ENCODE measurements at places on chromosomes 6 and 20.

DNA sequence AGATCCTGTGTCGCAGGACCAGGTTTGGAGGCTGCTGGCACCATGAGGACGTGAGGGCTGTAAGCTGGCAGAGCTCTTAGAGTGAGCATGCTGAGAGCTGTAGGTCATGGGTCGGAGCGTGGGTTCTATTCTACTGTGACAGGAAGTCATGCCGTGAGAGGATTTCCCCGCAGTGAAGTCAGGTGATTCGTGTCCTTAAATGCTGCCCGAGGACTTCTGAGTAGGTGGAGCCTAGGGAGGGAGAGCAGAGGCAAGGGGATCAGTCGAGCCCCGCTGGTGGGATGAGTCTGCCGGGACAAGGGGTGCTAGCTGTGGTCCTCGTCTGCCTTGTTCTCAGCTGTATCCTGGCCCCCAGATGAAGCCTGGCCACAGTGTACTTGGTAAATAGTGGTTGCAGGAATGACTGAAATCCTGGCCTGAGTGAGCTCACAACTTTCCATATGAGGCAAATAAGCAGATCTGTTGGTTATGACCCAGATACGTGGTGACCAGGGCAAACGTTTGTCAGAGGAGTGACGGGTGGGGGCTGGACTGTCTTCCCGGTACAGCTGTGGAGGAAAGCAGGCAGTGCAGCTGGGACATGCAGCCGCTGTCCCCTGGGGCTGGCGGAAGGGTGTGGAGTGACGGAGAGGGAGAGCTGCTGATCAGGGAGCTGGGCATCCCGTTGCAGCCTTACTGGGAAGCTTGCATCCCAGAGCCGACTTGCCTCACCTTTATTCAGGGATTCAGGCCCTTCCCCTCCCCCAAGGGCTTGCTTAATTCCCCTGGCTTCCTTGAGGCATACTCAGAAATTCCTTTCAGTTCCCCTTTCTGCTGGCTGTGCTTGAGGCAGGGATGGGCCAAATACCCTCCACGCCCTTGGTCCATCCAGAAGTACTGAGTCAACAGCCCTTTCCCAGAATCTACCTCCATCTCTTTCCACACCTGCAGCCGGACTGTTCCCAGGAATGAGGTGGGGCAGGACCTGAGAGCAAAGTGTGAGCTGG is 250.9 kb upstream of the RREB1 start:
- no peak for DNase-seq

DNA sequence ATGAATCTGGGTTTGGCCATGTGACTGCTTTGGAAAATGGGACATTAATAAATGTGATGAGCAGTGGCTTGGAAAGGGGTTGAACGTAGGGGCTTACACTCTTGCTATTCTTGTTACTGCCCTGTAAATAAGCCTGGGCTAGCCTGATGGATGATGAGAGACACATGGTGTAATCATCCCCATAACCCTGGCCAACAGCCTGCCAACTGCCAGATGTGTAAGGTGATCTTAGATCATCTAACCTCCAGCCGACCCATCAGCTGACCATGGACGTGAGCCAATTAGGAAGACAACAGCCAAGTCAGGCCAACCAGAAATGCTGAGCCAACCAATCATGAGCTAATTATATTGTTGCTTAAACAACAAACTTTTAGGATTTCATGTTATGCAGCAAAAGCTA is 25.2 kb downstream of the FBXO30 start:
- DNase-seq, result no peak

DNA sequence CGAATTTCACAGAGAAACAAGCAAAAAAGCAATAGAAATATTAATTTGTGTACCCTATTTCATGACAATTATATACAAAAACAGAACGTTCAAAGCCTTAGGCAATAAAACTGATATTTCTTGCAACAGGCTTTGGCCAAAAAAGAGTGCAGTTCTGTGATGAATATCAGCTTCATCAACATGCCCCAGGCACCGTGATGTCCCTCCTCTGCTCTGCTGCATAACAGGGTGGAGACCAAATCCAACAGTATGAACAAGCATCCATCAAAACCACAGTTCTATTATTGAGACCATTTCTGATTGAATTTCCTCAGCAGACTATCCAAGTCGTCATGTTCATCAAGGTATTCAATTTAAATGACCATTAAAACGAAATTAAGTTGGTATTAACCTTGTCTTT is 722.6 kb upstream of the NRSN1 start:
- DNase-seq, result no peak

DNA sequence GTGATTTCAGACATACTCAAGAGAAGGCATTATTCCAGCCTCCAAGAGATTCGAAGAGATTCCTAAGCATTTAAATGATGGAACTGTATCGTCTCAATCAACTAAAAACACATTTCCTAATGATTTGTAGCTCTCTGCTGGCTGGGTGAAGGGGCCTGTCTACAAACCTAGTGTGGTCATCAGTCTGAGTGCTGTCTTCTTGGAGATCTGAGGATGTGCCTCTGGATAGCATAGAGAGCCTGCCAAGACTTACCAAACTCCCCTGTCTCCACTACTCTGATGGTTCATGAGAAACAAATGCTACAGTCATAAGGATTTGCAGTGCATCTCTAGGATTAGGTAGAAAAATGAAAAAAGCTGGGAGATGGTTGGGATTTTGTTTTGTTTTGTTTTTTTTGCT is 176.9 kb upstream of the CITED2 start:
- no peak for DNase-seq
